Trophoblast cell (in vitro differentiated cells and primary cell): ENCODE measurements at places on chromosomes 16 and 17.

GRCh38 chr17:81270279-81270678 is 24.8 kb downstream of the SLC38A10 start:
- DNase-seq: no peak

DNA sequence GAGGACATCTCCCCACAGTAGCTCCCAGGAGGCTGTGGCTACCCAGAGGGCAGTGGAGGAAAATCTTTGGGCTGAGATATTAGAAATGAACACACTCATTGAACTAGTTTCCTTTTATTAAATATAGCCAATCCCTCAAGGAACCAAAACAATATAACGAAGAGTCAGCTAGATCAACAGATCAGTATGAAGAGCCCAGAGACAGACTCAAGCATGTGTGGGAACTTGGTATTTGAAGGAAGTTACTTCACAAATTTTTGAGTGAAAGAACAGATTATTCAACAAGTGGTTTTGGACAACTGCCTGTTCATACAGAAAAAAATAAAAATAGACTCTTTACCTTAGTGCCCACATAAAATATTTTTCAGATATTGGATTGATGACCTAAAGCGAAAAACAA is 183.6 kb upstream of the PMFBP1 start:
- no peak for DNase-seq

- no peak for DNase-seq
Measured at GRCh38 chr17:30249460-30249859, 14.0 kb upstream of the SLC6A4 start.

DNA sequence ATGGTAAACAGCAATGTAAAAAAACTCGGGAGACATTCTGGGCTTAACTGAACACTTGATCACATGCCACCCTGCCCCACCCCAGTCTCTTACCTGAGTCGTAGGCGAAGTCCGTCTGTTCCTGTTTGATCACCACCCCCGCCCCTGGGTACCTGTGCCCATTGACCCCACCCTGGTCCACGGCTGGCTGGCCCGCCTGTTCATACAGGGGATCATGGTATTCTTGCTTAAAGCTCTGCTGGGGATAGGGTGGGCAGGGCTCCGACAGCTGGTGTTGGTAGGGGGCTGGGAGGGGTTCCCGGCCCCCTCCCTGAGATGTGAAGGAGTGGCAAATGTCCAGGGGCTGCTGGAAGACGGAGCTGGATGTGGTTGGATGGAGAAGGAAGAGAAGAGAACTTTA is 13.6 kb downstream of the ETV4 start:
- no peak for DNase-seq

DNA sequence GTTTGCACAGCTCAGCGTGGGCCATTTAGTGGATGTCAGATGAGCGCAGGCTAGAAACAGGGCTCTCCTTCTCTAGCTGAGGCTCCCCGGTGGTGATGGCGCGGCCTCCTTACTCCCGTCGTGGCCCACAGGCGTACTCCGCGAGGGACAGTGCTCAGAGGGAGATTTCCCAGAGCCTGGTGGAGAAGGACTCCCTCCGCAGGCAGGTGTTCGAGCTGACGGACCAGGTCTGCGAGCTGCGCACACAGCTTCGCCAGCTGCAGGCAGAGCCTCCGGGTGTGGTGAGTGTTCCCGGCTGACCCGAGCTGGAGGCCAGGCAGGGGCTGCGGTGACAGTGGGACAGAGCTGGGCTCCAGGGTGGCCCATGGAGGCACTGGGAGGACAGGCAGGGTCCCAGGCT is 21.4 kb downstream of the CARD14 start:
- DNase-seq: no peak

GRCh38 chr17:2176499-2177169 is 121.7 kb downstream of the HIC1 start:
- DNase-seq: no peak

GRCh38 chr16:83045790-83046189 is 419.0 kb downstream of the CDH13 start:
- DNase-seq: no peak

- DNase-seq: peak; percentile 79
Measured at GRCh38 chr16:65769055-65769465, 597.4 kb upstream of the CDH5 start.

DNA sequence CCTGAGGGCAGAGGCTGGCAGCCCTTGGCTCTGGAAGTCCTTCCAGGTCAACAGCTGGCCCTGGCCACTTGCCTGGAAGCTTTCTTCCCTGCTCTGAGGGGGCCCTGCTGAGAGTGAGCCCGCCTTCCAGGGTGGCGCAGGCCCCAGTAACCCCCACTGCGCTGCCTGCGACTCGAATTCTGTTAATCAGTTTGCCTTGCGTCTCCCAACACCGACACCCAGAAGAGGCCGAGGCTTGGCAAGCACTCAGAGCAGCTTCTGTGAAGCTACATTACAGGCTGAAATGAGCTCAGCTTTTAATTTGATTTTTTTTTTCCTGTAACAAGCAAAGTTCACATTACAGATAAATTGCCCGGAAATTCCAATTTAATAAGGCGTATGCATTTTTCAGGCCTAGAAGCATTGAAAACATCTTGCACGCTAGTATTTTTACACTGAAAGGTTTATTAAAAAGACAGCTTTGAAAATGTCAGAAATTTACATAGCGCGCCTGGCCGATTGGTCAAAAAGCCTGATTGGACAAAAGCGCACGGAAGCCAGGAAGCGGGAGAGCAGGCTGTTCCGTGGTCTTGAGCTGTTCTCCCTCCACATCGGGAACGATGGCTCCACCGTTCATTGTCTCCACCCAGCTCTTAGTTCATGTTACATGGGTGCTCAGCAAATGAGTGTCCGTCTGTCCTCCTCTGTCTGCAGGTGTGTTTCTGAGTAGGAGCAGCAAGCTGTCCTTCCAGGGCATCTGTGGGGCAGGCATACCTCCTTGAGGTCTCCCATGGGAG is 65.5 kb upstream of the HSBP1 start:
- no peak for DNase-seq

GRCh38 chr16:8645831-8646230 is 24.3 kb downstream of the METTL22 start:
- no peak for DNase-seq

DNA sequence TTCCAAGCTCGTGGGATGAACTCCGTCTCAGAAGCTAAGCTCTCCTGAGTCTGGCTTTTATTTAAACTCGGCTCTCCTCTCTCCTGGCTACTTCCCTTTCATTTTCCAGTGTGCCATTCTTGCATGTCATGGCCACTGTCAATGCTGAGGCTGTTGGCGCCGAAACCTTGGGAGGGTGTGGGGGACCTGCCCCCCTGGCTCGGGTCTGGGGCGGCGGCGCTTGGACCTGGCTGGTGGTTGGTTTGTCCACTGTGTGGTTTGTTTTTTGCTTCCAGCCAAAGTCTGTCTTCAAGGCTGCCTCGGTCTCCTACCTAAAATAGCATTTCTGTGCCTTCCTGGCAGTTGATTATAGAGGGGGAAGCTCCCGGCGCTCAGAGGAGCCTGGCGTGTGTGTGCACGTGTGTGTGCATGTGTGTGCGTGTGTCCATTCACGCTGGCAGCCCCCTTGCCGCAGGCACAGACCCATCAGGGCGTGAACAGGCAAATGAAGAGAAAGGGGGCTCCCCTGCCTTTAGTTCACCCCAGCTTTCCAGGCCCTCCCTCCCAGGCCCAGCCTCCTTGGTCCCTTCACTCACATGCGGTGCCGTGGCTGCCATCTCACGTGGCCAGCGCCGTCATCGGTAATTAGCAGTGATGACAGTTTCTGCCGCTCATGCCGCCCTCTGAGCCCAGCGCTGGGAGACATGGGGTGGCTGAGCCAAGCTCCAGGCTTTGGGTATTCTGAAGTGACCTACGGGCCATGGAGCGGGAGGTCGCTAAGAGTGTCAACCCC is 179.9 kb downstream of the SEC14L1 start:
- DNase-seq: no peak

DNA sequence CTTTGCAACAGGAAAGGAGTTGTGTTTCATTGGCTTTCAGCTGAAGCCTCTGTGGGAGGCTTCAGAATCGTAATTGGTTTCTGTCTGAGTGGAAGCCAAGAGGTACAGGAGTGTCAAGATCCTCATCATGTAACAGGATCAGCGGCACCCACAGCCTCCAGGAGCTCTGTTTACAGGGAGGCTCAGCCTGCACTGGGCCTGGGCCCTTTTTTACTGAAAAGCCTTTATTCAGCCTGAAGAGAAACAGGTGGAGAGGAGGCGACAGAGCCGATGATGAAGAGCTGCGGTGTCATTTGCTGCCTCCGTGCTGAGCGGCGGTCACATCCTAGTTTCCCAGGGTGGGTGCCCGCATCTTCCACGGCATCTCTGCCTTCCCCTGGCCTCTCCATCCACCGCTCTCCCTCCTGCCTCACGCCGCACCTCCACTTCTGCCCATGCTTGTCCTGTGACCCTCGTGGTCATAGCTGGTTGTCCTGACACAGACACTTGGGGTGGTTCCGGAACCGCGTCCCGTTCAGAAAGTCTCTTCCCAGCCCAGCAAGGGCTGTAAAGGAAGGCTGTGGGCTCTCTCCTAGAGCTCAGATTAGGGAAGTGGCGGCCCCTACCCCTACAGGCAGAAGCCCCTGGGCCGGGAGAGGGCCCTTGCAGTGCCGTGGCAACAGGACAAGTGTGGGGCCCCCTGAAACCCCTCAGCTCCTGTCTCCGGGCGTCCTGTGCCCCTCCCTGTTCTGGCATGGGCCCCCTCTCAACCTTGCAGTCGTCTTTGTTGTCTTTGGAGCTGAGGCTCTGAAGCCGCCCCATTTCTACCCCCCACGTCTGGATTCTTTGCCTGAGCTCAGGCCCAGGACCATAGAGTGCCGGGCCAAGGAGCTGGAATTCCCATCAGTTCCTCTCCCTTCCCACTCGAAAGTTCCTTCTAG is 53.9 kb upstream of the CHMP6 start:
- no peak for DNase-seq

DNA sequence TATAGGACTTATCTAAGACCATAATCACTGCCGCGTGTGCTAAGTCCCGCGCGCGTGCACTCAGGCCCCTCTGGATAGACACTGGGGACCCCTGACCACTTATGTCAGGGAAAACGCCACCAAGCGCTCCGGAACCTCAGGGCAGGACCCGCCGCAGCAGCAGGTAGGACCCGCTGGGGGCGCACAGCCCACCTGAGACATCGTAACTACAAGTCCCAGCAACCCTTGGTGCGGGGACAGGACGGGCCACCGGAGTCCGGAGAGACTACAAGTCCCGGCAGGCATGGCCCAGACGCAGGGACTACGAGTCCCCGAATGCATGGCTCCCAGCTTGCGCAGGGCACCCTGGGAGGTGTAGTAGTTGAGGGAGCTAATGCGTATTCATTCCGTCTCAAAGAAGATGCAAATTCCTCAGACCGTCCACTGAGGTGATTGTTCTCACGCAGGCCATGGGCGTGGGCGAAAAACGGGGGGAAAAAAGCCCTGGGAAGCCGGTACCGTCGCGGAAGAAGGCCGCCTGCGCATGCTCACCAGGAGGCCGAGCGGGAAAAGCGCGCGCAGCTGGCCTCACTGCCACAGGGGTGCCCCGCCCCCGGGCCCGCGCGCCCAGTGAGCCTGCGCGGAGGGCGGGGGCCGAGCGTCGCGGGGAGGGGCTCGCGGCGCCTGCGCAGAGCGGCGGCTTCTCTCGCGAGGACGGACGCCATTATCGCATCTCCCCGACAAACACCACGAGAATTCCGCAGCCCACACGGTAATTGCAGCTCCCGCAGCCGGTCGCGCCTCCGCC is at the start of gene BANP:
TSS of gene BANP (plus strand) at position 670 of the 787 bp plus-strand sequence. CDS start 23,682 bp downstream, outside the sequence.
- DNase-seq: peak; percentile 99
